ENCODE measurements at places on chromosomes 7 and 10. TPM values are rescaled to one million over a fixed set of nuclear protein-coding genes. Genes with fewer than 3 reads are reported as not detected.

DNA sequence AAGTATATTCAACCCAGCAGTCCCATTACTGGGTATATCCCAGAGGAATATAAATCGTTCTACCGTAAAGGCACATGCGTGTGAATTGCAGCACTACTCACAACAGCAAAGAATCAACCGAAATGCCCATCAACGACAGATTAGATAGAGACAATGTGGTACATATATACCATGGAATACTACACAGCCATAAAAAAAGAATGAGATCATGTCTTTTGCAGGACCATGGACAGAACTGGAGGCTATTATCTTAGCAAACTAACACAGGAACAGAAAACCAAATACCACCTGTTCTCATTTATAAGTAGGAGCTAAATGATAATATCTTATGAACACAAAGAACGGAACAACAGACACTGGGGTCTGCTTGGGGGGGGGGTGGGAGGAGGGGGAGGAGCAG lies 44.3 kb upstream of the KLHL7 start:
- no peak for DNase-seq

DNA sequence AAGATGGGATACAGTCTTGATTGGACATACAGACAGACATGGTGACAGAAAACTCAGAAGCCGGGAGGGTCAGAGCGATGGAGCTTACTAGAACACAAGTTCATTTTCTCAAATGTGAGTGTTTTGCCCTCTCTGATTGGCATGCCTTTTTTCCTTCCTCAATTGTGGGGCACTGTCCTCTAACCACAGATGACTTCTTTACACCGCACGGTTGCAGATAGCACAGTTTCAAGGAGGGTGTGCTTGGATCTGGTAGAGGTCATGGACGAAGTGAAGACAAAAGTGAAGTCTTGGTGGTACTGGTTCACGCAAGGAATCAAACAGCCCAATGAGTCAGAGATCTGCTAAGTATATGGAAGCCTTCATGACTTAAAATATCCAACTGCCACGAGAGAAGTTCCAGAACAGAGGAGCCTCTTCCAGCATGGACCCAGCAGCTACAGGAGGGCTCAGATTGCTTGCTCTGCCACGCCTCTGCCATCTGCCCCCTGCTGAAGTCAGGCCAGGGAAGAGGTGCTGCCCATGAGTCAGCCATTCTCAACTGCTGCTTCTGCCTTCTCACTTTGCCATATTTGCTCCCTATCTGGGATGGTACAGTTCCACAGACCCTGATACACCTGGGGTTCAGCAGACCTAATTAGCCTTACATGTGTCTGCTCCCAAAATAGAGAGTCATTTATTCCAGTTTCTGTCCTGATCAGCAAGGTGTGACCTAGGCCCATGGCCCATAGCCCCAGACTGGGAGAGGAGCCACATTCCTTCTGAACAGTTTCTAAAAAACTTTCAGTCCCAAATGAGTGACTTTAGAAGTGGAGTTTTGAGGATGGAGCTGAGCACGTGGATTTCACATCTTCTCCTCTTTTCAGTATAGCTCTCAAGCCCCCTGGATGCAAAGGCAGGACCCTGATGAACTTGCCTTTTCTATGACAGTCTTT lies 413.8 kb downstream of the KCNMA1 start:
- no peak for DNase-seq

- DNase-seq, result peak; percentile 51
Measured at GRCh38 chr10:119199231-119199992, 8.0 kb upstream of the GRK5 start.

- no peak for DNase-seq
Measured at GRCh38 chr7:125316466-125316865, 386.8 kb upstream of the POT1 start.

- DNase-seq, result no peak
Measured at GRCh38 chr10:8539056-8539455, 484.6 kb downstream of the GATA3 start.

DNA sequence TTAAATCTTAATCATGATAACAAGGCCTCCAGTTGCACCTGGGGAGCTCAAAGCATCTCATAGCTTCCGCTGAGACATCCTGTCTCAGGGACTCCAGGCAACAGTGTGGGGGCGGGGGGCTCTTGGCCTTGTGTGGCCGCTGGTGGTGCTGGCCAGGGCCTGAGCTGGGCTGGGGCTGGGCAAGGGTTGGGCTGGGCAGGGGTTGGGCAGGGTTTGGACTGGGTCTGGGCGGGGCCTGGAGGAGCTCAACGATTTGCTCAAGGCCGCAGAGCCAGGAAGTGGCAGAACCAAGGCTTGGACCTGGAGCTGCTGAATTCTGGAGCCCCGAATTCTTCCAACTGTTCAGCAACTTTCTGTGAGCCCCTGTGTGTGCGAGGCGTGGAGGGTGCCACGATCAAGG lies 37.9 kb upstream of the PSMG3 start:
- DNase-seq, result no peak

Gene AFAP1L2
- total RNA-seq, result 73.6 TPM

GRCh38 chr10:61195211-61195610 lies 251.2 kb upstream of the RHOBTB1 start:
- no peak for DNase-seq

Gene GATA3
- total RNA-seq, result 0.39 TPM

DNA sequence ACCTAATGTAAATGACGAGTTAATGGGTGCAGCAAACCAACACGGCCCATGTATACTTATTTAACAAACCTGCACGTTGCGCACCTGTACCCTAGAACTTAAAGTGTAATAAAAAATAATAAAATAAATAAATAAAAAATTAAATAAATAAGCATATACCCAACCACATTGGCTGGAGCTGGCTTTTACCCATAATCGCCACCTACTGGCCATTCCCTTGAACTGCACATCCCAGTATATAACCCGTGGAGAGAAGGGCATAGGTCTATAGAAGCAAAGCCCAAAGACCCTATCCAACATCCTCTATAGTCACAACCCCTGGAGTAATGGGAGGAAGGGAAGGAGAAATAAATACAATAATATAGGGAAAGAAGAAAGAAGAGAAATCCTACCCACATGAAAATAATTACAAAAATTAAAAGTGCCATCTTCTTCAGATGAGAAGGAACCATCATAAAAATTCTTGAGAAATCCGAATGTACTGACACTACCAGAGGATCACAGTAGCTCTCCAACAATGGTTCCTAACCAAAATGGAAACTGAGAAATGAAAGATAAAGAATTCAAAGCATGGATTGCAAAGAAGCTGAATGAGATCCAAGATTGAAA lies 65.6 kb downstream of the TWIST1 start:
- DNase-seq, result peak; percentile 11

Gene LIPA
- total RNA-seq, result 38.1 TPM

Gene CLCN1
- total RNA-seq, result 0.09 TPM

GRCh38 chr10:34814913-34815184 lies 247 bp downstream of the PARD3 start:
- DNase-seq, result peak; percentile 38

- DNase-seq, result no peak
Measured at GRCh38 chr7:129370812-129371211, 63.4 kb upstream of the STRIP2 start.

GRCh38 chr7:13262929-13263530 lies 575.6 kb downstream of the ARL4A start:
- DNase-seq, result no peak

- no peak for DNase-seq
Measured at GRCh38 chr10:15439341-15439842, 68.3 kb upstream of the FAM171A1 start.

GRCh38 chr10:78619115-78619851 lies 449.5 kb upstream of the ZMIZ1 start:
- DNase-seq, result no peak

DNA sequence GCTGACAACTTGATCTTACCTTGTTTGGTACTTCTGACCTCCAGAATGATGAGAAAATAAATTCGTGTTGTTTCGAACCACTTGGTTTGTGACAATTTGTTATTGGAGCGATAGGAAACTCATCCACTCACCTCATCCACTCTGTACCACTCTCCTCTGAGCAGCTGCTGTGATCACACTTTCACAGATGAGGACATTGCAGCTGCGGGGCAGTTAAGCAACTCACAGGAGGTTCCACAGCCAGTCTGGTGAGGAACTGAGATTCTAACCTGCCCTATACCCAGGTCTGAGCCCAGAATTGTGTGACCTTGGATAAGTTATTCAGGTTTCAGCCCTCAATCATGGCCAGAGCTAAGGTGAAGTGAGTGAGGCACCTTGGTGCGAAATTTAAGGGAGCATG lies 35.2 kb downstream of the BTBD16 start:
- DNase-seq, result no peak

DNA sequence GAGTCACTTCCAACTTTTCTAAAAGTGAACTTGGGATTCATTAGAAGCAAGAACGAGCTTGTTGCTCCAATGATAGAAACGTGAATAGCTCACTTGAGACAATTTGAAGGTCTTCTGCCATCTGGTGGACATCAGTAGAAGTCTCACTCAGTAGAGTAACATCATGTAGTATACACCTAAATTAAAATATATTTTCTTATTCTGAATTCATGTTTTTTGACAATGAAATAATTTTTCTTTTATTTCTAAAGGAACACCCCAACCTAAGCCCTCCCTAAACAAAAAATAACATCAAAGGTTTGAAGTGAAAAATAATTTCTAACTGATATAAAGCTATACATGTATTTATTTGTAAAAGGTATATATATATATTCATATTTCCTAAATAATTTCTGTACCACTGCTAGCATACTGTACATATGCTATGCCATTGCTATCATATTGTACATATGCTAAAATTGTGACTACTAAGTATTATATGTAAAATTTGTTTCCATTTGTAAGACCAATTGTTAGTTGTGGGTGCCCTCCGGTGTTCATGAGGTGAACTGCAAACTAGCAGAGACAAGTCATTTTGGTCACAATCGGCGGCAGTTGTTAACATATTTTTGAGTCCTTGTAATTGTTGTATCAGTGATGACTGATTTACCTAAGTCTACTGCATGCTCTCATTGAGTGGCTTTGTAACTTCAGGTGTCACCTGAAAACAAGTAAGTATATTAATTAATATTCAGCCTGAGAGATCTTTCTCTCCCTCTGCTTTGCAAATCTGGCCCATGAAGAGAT lies 121.9 kb downstream of the PTPRZ1 start:
- DNase-seq, result peak; percentile 63

Gene GRID1
- 1.1 TPM for total RNA-seq

- no peak for DNase-seq
Measured at GRCh38 chr7:135253851-135254771, 20.5 kb downstream of the STRA8 start.

DNA sequence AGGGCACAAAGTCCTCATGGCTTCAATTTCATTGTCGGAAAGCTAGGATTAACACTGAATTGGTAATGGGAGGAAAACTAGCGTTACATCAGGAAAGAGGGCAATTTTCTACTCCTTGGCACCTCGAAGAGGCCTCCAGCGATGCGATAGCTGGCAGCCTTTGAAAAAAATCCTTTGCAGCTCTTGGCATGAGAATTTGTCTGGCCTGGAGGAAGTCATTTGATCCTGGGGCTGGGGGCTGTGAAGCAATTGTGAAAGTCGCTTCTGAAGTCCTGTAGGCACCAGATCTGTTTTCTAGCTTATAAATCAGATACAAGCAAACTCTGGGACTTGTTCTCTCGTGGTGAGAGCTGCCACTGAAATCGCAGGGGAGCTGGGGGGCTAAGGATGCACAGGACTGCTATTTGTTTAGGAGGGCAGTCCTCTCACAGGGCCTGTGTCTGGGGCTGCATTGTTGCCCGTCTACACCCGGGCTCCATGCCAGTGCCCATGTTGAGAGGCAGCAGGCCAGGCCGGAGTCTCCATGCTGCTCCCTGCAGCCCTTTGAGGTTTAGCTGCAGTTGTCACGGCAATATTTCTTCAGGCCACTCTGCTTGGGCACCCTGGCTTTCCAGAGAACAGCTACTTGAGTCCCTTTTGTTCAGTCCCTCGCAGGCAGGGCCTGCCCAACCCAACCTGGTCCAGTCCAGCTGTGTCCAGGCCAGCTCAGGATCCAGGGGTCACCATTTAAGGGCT lies 206.8 kb upstream of the LYZL1 start:
- no peak for DNase-seq

Gene TLX1
- 0.33 TPM for total RNA-seq

Gene KEL
- 1.4 TPM for total RNA-seq

- DNase-seq, result no peak
Measured at GRCh38 chr10:120588311-120588710, 131.3 kb downstream of the PLPP4 start.

DNA sequence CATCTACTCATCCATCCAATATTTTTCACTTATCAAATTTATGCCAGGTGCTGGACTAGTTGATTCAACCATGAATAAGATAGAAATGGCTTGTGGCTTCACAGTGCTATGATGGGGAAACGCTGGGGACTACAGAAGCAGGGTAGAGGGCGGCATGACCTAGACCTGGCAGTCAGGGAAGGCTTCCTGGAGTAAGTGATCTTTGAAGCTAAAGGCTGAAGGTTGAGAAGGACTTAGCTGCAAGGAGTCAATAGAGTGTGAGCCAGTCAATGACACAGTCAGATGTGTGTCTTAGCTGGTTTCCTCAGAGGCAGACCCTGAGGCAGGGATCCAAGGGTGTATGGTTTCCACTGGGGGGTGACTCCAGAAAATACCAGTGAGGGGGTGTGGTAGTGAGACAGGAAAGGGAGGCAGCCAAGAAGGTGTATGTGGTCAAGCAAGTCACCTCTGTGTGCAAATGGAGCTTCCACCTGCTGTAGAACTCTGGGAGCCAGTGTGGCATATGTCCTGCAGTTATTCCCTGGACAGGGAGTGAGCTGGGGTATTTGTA lies 10.3 kb downstream of the PRF1 start:
- DNase-seq, result no peak

Gene PLEKHS1
- total RNA-seq, result not detected

Gene OR2A7
- total RNA-seq, result 0.41 TPM

- DNase-seq, result no peak
Measured at GRCh38 chr10:132845041-132845551, 59.1 kb upstream of the NKX6-2 start.

GRCh38 chr10:103692436-103692951 lies 162.9 kb downstream of the SH3PXD2A start:
- DNase-seq, result no peak

- no peak for DNase-seq
Measured at GRCh38 chr10:126618466-126618865, 52.0 kb downstream of the C10orf90 start.

Data from neural crest cell (in vitro differentiated cells).